ENCODE measurements at places on chromosomes 1 and 21. TPM values are rescaled to one million over a fixed set of nuclear protein-coding genes. Genes with fewer than 3 reads are reported as not detected.

DNA sequence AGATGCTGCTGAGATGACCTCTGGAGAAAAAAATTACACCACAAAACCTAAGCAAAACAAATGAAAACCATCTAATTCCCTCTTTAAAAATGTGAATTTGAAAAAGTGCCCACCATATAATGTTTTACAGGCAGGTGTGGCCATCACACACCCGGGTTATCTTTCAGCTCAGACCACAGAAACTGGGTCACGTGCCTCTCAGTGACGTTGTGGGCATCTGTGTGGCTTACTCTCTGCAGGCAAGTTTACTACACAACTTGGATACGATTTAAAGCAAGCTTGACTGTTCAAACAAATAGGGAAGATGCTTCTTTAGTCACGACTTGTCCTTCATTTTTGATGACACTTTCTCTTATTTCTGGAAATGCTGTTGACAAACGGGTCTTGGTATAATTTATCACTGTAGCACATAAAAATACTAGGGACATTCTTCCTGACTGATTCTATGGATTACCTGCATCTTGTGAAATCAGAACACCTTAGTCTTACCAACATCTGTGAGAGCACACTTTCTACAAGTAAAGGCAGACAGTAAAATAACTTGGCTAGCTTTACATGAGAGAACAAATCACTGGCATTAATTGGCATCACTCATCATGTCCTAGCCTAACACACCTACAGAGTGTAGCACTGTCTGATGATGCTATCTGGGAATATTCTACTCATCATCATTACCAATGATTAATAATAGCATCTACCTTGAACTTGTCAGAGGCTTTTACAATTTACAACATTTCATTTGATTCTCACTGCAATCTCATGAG is 89.3 kb upstream of the EDEM3 start:
- no peak for DNase-seq

DNA sequence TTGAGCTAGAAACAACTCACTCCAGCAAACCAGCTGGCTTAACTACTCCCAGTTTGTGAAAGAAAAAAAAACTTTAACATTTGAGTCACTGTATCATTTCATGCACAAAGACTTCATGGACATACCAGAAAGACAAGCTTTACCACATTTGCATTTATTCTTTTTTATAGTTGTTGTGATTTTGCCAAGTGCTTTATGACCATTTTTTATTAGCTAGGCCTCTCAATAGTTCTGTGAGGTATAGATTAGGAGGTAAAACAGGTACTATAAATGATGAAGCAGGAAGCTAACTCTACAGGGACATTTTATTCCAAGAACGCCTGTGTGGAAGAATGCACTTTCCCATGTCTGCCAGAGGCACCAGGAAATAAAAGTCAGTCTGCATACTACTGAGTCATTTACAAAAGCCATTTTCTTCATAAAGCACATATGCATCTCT is 8.2 kb upstream of the DENND1B start:
- no peak for DNase-seq

DNA sequence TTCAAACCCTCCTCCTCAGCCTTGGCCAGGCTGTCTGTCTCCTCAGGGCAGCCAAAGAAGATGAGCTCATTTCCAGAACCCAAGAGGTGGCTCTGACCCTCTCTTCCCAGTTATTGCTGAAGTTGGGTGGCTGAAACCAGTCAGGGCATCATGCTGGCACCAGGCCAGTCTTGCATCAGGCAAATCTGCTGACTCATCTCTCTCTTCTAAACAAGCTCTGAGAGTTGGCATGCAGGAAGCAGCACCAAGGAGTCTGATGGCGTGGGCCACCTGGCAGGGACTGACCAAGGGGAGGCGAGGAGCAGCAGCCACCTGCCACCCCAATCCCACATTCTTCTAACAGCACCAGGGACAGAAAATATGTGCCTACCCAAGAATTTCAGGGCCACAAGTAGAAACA is 104.8 kb upstream of the ATP1A1 start:
- DNase-seq, result no peak

GRCh38 chr1:116489231-116489697 is 81.6 kb downstream of the CD58 start:
- DNase-seq, result no peak

- no peak for DNase-seq
These were observed 23.1 kb upstream of the PTBP2 start for GRCh38 chr1:96698342-96698983.

The AK5 gene
- polyA plus RNA-seq, result 4.5 TPM

The TTC22 gene
- polyA plus RNA-seq, result 6.8 TPM

DNA sequence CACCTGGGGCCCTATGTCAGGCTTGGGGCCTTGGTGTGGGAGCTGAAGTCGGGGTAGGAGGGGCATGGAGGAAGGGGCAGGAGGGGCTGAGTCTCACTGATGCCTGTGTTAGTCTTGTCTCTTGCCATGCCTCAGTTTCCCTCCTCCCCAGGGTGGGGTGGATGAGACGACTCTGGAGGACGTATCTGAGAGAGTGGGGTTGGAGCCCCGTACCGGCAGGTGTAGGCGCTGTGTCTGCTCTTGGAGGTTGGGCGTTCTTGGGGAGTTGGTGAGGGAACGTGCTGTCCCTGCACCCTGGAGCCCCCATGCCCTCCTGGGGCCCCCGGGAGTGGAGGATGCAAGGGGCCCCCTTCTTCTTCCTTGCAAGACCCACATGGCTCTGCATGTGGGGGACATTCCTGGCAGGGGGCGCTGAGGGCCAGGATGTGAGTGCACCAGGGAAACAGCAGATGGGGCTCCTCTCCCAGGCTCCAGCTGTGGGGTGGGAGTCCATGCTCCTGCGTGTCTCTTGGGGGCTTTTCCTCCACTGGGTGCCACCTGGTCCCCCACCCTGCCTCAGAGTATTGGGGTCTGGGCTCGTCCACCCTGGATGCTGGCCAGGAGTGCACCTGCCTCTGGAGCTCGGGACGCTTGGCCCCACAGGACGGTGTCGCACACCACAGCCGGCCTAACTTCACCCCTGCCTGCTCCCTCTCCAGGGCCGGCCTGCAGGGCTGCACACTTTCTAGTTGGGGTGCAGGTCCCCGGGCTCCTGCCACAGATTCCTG is 1.4 kb upstream of the TNFRSF14 start:
- DNase-seq, result no peak

The FCRL1 gene
- polyA plus RNA-seq, result not detected

DNA sequence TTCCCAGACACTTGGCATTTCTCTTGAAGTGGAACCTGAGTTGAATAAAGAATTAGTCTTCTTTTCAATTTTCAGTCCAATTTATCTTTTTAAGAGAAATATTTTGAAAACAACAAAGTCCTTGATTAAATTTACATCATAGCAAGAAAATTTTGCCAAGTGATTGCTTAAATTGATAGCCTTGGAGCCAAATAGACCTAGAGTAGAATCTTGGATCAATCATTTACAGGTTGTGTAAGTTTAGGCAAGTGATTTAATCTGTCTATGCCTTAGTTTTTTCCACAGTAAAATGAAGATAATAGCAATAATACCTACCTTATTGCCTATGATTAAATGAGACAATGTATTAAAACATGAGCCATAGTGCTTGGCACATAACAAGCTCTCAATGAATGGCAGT is 113.9 kb downstream of the LHX9 start:
- no peak for DNase-seq

GRCh38 chr1:203544978-203545816 is 51.2 kb downstream of the OPTC start:
- no peak for DNase-seq

The A3GALT2 gene
- polyA plus RNA-seq, result 0.17 TPM

DNA sequence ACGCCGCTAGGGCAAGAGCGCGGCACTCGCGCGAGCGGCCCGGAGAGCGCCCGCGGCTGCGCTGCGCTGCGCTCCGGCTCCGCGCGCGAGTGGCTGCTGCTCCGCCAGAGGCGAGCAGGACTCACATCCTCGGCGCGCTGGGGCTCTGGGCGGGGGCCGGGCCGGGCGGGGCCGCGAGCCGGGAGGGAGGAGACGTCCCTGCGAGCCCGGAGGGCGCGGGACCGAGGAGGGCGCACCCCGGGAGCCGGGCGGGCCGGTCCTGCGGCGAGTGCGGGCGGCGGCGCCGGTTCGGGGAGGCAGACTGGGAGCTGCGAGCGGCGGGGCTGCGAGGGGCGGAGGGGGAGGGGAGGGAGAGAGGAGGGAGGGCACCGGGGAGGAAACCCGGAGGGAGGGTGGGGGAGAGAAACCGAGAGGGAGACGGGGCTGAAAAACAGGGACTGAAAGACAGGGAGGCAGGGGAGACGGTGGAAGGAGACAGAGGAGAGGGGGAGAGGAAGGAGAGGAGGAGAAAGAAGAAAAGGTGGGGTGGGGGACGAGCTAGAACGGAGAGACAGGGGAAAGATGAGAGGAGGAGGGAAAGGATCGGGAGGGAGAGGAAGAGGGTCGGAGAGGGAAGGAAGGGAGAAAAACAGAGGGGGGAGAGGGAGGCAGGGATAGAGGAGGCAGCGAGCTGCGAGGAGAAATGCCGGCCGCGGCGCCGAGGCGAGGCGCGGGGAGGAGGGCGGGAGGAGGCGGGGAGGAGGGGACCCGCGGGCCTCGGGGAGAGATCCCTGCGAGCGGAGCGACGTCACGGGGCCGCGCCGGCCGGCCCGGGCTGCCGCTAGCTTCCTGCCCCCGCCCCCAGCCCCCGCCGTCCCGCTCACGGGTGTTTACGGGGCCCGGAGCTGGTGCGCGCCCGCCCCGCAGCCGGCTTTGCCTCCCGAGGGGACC is at the start of gene CAMK2N1:
TSS of gene CAMK2N1 (minus strand) at position 684 of the 930 bp plus-strand sequence. CDS start 831 bp downstream, outside the sequence.
- DNase-seq, result no peak

GRCh38 chr1:8027748-8028570 is 1.9 kb upstream of the ERRFI1 start:
- DNase-seq, result no peak

GRCh38 chr1:76254104-76255030 is 179.8 kb downstream of the ST6GALNAC3 start:
- no peak for DNase-seq

The CLDN14 gene
- polyA plus RNA-seq, result 4.9 TPM

The KCNQ4 gene
- polyA plus RNA-seq, result 1.5 TPM

The NBPF6 gene
- polyA plus RNA-seq, result not detected

- DNase-seq, result no peak
These were observed 139.4 kb downstream of the MRPL39 start for GRCh38 chr21:25467896-25468295.

GRCh38 chr1:247291161-247291560 is 35.3 kb downstream of the VN1R5 start:
- no peak for DNase-seq
